ENCODE measurements at places on chromosomes 6 and 20.

- no peak for DNase-seq
Measured at GRCh38 chr6:121413879-121414278, 21.6 kb upstream of the GJA1 start.

DNA sequence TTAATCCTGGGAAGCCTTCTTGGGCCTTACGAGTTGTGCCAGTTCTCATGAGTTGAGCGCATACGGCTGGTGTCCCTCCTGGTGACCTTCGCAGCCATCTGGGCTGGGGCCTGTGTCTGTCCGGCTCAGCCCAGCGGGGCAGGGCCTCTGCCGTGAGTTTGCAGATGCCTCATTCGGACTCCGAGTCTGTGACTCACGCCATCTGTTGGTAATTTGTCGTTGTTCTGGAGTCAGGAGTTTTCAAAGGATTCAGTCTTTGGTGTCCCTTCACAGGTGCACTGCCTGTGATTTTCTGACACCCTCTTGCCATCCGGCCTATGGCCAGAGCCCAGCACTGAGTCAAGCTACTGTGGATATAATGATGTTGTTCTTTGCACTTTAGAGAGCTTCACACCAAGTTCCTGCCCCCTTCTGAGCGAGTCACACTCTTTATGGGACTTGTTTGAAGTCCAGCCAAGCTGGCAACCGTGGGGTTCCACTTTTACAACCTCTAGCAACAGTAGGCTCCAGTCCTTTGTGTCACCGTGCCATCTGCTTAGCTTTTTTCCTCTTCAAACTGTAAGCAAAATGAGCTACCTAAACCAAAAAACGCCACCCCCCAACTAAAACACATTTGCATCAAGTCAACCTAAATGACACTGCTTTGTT, 175.6 kb downstream of the AIG1 start:
- no peak for DNase-seq

GRCh38 chr20:42402455-42402854, 784.3 kb upstream of the CHD6 start:
- no peak for DNase-seq

GRCh38 chr6:73109659-73110058, 115.6 kb downstream of the KHDC1L start:
- no peak for DNase-seq

- no peak for DNase-seq
Measured at GRCh38 chr6:89260310-89260709, 43.2 kb upstream of the GABRR1 start.
